ENCODE measurements at places on chromosomes 7 and 10.

GRCh38 chr7:12504149-12504548 is 66.4 kb upstream of the SCIN start:
- no peak for DNase-seq

GRCh38 chr7:137020351-137020750 is 151.9 kb downstream of the CHRM2 start:
- DNase-seq, result no peak

DNA sequence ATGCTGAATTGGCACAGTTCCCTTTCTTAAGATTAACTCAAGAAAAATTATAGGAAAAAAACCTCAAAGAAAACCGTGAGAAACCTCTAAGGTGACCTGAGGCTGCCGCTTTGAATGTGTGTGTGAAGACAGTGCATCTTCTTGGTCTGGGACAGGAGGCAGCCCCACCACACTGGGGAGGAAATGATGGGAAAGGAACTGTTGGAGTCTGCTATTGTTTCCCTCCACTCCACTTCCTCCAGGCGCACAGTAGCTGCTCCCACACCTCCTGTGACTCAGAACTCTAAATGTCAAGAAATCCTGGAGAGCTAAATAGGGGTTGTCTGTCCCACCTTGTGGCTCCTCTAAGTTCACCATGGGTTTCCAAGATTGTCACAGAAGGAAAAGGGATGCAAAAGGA is 179.4 kb downstream of the PDE1C start:
- no peak for DNase-seq

- no peak for DNase-seq
These were observed 79.3 kb downstream of the JCAD start for GRCh38 chr10:29980084-29980483.

GRCh38 chr7:44173911-44174693 is 15.1 kb downstream of the GCK start:
- DNase-seq, result no peak

DNA sequence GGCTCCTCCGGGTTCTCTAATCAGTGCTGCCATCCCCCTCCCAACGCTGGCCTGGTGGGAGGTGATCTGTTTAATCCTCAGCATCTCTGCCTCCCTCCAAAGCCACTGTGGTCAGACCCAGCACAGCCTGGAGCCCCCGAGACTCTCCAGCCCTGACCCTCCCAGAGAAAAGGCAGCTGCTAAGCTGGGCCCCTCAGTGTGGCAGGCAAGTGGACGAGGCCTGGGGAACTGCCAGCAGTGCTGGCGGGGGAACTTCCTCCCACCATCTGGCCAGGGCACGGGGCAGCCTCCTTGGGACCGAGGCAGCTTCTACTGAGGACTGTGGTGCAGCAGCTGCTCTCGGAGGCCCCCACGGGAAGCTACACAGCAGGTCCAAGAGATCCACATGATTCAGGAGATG is 51.1 kb downstream of the DPYSL4 start:
- no peak for DNase-seq

GRCh38 chr10:78856421-78856820 is 212.3 kb upstream of the ZMIZ1 start:
- DNase-seq, result no peak

DNA sequence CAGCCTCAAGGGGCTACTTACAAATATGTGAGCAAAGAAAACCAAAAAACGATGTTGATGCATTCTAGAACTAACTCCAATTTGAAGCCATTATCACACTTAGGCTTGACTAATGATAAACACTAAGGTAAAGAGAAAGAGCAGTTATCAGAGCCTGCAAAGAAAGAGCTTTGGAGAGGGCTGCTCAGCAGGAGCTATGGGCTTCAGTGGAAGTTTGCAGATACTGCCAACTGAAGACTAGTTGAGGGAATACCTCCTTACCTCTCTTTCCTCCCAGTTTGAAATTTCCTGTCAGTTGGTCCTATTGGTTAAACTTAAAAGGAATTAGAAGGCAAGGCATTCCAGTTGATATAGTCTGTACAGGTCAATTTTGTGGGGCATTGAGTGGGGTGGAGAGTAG is 498.1 kb upstream of the POT1 start:
- DNase-seq, result no peak

GRCh38 chr10:78321000-78321399 is 287.3 kb downstream of the RPS24 start:
- no peak for DNase-seq

DNA sequence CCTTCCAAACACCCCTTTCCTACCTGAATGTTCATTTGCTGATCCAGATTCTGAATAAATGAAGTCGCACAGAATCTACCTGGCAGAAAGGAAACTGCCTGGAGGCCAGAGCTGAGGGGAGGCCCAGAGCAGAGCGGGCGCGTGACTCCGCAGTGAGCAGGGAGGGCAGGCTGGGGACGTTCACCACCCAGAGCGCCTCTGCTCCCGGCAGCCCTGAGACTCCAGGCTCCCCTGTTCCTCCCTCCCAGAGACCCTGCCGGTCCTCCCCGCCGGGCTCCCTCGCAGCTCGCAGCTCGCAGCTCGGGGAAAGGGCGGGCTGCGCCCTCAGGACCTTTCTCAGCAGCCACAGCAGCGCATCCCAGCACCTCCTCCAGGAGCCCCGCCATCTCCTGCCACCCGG is 176.7 kb upstream of the ZNF32 start:
- DNase-seq, result no peak

DNA sequence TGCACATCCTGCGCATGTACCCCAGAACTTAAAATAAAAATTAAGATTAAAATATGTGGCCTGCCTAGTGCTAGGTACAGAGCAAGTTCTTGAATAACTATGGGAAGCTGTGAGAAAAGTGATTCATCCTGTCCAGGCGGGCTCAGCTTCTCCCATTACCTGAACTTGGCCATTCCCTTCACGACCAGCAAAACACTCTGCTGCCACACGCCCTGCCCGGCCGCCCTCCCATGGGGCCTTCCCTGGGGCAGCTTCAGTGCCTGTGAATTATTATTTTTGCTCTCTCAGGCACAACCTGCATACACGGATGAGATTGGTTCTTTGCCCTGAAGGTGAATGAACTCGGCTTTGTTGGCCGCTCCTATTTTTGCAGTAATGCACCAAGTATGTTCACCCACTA is 209.2 kb upstream of the SHH start:
- DNase-seq, result no peak

DNA sequence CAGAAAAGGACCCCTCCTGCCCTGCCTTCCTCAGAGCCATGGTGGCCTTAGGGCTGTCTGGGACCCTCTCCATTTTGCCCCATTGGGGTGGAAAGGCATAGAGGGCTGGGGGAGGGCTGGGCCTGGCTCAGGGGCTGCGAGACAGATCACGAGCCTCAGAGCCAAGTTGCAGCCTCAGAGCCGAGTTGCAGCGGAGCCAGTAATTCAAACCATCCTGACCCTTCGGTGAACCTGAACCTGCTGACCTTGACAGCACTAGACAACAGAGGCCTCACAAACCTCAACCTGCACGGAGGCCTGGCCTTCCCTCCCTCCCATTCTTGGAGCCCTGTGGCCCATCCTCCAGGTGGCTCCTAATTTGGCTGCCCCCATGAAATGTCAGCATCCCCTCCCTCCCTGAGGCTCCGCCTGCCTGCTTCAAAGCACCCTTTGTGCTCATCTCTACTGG is 45.4 kb downstream of the PAX2 start:
- no peak for DNase-seq

DNA sequence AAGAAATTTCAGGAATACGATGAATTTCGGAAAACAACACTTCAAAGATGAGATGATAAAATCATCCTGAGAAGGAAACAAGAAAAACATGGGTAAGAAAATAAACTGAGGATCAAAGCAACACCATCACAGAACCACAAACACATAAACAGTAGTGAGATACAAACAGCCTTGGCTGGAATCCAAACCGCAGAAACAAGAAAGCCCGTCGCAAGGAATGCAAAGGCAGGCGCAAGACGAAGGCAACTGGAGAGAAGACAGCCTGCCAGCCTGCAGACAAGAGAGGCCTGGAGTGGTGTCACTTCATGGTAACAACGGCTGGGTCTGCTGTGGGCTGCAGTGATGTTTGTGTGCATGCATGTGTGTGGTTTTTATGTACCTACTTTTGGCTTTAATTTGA is 61.8 kb upstream of the DRGX start:
- DNase-seq, result no peak
